ENCODE measurements at places on chromosomes 2 and 18. TPM values are rescaled to one million over a fixed set of nuclear protein-coding genes. Genes with fewer than 3 reads are reported as not detected.

GRCh38 chr2:97970293-97971060 lies 25.3 kb downstream of the TMEM131 start:
- peaks cover 30% of the 10 kb centered on the region for H3K4me1 ChIP-seq
- peaks cover 25% of the 10 kb centered on the region for H3K36me3 ChIP-seq
- DNase-seq = no peak

- H3K27me3 ChIP-seq = peaks cover 34% of the 10 kb centered on the region
- no peak for DNase-seq
- no peak overlapping the region for H3K4me3 ChIP-seq
- H3K4me1 ChIP-seq = peaks cover 17% of the 10 kb centered on the region
Observed at GRCh38 chr2:9030841-9031240, 27.4 kb upstream of the MBOAT2 start.

GRCh38 chr2:10559634-10560224 lies 111.6 kb upstream of the ODC1 start:
- no peaks in the 10 kb centered on the region for H3K36me3 ChIP-seq
- H3K4me3 ChIP-seq = no peak overlapping the region
- no peak overlapping the region for H3K27ac ChIP-seq
- H3K27me3 ChIP-seq = no peaks in the 10 kb centered on the region
- DNase-seq = no peak
- H3K4me1 ChIP-seq = peaks cover 4% of the 10 kb centered on the region

GRCh38 chr2:235725016-235725489 lies 231.2 kb downstream of the AGAP1 start:
- no peaks in the 10 kb centered on the region for H3K36me3 ChIP-seq
- H3K4me1 ChIP-seq = no peaks in the 10 kb centered on the region
- no peak for DNase-seq
- H3K27me3 ChIP-seq = no peaks in the 10 kb centered on the region
- no peak overlapping the region for H3K27ac ChIP-seq
- no peak overlapping the region for H3K4me3 ChIP-seq

PIGN gene
- total RNA-seq = 29.7 TPM

TSGA10 gene
- total RNA-seq = 3.7 TPM

ATP6V1C2 gene
- not detected for total RNA-seq

INPP5D gene
- total RNA-seq = 163 TPM
